ENCODE measurements at places on chromosomes 3 and 15.

GRCh38 chr3:176987901-176988650 lies 209.2 kb downstream of the TBL1XR1 start:
- DNase-seq, result no peak

- no peak for DNase-seq
These were observed 26.1 kb upstream of the ERICH6 start for GRCh38 chr3:150729682-150730360.

DNA sequence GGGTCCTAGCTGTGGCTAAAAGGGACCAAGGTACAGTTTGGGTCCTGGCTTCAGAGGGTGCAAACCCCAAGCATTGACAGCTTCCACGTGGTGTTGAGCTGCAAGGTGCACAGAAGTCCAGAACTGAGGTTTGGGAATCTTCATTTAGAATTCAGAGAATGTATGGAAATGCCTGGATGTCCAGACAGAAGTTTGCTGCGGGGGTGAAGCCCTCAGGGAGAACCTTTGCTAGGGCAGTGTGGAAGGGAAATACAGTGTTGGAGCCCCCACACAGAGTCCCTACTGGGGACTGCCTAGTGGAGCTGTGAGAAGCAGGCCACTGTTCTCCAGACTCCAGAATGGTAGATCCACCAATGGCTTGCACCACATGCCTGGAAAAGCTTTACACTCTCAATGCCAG lies 17.9 kb downstream of the RNF13 start:
- DNase-seq, result no peak

- no peak for DNase-seq
These were observed 134.4 kb upstream of the ROBO1 start for GRCh38 chr3:79902151-79902550.

DNA sequence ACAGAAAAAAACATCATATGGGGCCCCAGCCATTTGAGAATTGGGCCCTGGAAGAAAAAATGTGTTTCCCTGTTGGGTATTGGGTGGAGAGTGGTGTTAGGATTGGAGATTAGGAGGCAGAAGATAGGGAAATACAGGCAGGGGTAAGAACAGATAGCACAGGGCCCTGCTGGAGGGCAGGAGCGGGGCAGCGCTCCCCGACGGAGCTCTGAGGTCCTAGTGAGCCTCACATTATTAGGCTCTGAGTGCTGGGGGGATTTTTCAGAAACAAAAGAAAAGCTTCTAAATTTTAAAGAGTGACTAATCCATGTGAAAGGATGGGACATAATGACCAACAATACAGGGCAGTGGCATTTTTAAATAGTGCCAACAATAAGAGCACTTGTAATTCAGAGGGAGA lies 241.2 kb downstream of the SOX2 start:
- DNase-seq, result no peak

GRCh38 chr15:77012868-77013267 lies 17.9 kb downstream of the PSTPIP1 start:
- DNase-seq, result no peak

GRCh38 chr3:23253214-23253613 lies 50.1 kb downstream of the UBE2E2 start:
- DNase-seq, result no peak

GRCh38 chr3:141442446-141442845 lies 44.4 kb upstream of the RASA2 start:
- no peak for DNase-seq

- DNase-seq, result no peak
These were observed 243.7 kb downstream of the UACA start for GRCh38 chr15:70519616-70520015.

GRCh38 chr3:57949785-57950615 lies 58.2 kb upstream of the FLNB start:
- peak; percentile 32 for DNase-seq

GRCh38 chr3:97384583-97384982 lies 380.0 kb upstream of the ARL6 start:
- no peak for DNase-seq

DNA sequence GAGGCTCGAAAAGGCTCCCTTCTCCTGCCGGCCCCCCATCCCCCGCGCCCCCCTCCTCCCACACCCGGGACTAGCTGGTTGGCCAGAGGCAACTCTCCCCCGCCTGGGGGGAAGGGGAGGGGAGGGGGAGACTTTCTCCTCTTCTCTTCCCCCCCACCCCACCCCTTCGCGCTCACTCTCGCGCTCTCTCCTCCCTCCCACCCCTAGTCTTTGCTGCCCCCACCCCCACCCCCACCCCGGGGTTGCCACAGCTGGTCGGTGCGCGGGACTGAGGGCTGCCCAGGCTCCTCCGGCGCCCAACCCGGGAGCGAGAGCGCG lies 710 bp downstream of the MECOM start:
- peak; percentile 92 for DNase-seq

- no peak for DNase-seq
These were observed 86.4 kb upstream of the ALDH1L1 start for GRCh38 chr3:126266850-126267168.

- no peak for DNase-seq
These were observed 50.5 kb upstream of the CSPG4 start for GRCh38 chr15:75763137-75763611.

DNA sequence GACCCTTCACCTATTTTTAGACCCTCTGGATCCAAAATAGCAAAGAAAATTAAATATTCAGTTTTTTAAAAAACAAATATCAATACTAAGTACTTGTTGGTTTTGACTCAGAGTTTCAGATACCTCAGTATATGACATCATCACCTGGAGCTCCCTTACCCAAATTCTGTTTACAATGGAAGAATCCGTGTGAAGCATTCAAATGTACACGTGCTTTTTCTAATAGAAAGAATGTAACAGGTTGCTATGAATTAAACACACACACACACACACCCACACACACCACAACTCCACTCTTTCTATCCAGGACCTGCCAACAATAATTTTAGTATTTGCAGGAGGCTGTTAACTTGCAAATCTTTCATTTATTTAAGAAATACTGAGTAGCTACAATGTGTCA lies 221.8 kb downstream of the THRB start:
- DNase-seq, result peak; percentile 9

- no peak for DNase-seq
These were observed 963 bp downstream of the SHQ1 start for GRCh38 chr3:72847282-72847681.

DNA sequence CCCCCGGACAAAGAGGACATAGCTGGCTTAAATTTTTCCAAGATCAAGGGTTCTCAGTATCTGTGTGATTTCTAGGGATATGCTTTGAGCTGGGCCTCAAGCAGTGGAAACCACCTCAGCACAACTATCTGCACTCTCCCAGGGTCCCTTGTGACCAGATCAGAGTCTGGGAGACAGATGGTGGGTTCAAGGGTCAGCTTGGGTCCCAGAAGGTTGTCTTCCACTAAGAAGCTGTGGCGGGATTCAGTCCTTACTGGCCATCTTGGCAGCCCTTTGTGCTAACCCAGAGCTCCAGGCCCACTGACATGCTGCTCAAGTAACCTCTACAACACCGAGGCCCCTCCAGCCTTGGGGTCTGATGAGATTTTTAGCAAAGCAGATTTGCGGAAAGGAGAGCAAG lies 2.7 kb downstream of the INSYN1 start:
- DNase-seq, result no peak

DNA sequence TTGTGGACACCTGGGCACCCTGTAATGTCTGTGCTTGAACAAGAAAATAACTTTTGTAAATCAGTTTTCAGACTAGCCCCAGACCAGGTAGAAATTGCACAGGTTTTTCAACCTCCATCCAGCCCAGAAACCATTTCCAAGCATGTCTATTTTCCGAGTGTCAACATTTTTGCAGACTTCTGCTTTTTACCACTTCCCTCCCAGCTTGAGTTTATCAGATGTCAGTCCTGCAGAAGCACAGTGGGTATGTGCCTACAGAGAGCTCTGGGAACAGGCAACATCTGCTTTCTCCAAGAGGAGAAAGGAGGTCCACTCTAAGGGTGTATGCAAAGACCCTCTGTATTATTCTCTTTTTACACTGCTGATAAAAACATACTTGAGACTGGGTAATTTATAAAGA lies 83.9 kb downstream of the LRRK1 start:
- no peak for DNase-seq

GRCh38 chr3:56928379-56929068 lies 126.8 kb upstream of the ARHGEF3 start:
- no peak for DNase-seq

GRCh38 chr3:116734243-116734642 lies 24.7 kb downstream of the TUSC7 start:
- no peak for DNase-seq

- DNase-seq, result no peak
These were observed 135.0 kb upstream of the DPH6 start for GRCh38 chr15:35680951-35681350.

DNA sequence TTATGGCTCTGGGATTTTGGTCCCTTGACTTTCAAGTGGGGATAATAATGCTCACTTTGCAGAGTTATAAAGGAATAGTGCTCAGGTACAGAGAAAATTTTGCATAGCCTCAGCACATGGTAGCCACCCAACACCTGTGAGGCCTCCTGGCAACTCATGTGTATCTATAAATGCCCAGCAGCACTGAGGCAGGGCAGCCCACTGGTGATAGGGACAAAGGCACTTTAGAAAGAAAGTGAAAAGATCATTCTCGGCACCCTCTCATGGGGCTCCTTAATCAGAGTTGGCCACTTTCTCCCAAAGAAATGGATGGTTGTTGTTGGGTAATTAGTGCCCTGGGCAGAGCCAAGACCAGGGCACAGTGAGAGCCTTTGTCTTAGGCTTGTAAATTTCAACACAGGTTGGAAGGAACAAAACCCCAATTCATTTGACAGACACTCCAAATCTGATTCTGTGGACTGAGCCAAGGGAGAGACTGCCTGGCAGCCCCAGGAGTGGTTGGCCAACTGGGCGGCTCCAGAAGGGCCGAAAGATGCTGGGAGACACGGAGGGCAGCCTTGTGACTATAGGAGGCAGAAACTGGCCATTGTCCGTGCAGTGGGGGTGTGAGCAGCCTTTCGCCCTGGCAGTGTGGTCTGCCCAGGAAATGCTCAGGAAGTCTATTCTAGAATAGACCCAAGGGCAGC lies 213.2 kb upstream of the RGMA start:
- DNase-seq, result no peak

DNA sequence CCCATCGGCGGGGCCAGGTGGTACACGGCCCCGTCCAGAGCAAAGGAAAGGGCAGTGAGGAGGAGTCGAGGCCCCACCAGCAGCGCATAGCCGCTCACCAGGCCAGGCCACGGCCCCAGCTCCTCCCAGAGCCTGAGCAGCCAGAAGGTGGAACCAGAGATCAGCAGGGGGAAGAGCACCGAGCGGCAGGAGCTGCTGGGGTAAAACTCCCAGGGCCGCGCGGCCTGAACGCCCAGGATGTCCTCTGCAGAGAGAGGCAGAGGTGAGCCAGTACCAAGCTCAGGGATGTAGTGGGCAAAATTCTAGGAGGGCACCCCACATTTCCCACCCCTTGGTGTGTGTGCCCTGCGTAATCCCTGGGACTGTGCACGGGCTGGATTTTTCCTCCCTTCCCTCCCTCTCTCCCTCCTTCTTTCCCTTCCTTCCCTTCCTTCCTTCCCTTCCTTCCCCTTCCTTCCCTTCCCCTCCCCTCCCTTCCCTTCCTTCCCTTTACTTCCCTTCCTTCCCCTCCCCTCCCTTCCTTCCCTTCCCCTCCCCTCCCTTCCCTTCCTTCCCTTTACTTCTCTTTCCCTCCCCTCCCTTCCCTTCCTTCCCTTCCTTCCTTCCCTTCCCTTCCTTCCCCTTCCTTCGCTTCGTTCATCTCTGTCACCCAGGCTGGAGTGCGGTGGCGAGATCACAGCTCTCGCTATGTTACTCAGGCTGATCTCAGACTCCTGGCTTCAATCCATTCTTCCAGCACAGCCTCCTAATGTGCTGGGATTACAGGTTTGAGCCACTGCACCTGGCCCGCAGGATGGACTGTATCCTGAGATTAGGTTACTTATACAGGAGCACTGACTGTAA lies 6.3 kb upstream of the NCBP2 start:
- DNase-seq, result peak; percentile 45

- no peak for DNase-seq
These were observed 27.3 kb downstream of the SV2B start for GRCh38 chr15:91127236-91127955.

DNA sequence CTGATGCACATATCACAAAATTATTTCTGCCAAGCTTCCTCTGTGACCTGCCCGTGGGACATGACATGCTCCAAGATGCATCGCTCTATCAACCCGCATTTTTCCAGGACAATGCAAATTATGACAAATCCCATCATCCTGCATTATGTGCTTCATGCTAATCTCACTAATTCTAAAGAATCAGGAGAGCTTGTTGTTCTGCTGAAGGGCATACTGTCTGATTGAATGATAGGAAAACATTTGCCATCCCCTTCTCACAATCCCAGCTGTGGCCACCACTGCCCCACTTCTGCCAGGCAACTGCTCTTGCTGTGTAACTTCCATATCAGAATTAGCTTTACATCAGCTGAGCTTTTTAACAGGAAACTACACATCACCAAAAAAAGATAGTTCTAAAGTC lies 203.5 kb upstream of the NANOGP8 start:
- DNase-seq, result no peak

DNA sequence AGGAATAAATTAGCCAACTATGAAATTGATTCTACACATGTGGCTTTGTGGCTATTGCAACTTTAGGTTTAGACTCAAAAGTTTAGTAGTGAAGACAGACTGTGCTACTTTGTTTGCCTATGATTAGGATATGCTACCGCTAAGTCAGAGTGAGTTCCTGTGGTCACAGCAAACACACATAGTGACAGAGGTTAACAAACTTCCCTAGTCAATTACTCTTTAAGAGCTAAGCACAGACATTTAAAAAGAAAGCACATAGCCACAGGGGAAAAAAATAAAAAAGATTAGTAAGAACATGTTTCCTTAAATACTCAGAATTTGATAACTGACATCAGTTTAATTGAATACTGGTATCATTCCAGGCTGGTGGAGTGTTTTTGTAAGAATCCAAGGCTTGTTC lies 207.1 kb downstream of the GBE1 start:
- DNase-seq, result peak; percentile 2

- peak; percentile 46 for DNase-seq
These were observed 756 bp upstream of the CAMK2N2 start for GRCh38 chr3:184261854-184262763.

GRCh38 chr15:69895202-69895601 lies 202.5 kb downstream of the TLE3 start:
- DNase-seq, result no peak

GRCh38 chr3:124823206-124823605 lies 64.0 kb downstream of the ITGB5 start:
- no peak for DNase-seq

GRCh38 chr3:115932807-115933206 lies 309.5 kb downstream of the GAP43 start:
- no peak for DNase-seq

DNA sequence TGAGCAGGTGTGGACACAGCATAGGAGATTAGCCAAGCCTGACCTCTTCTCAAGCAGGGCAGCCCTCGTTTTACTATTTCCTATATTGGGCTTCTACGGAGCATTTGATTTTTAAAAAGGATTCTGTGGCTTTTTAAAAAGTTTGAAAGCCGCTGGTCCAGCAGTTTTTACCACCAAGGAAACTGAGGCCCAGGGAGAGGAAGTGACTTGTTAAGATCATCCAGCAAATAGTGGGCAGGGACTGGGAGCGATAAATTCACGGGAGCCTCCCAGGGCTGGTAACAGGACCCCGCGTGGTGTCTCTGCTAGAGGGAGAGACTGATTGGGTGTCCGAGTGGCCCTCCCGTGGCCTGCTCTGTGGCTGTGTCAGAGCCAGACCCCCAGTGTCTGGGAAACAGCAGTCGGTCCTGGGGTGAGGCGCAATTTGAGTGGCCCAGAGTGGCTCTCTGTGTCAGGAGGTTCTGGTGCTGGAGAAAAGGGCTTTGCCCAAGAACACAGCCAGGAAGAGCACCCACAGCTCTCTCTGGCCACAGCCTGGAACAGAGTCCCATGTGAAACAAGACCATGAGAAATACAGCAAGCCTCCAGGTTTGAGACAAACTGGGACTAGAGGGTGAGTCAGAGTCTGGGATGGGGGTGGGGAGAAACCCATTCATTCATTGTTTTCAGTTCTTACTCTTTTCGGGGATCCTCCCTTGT lies 4.2 kb downstream of the FURIN start:
- no peak for DNase-seq
